ENCODE measurements at places on chromosomes 12 and 14.
A peak's percentile ranks its signal among the peaks of the same experiment; 100 is the strongest.

DNA sequence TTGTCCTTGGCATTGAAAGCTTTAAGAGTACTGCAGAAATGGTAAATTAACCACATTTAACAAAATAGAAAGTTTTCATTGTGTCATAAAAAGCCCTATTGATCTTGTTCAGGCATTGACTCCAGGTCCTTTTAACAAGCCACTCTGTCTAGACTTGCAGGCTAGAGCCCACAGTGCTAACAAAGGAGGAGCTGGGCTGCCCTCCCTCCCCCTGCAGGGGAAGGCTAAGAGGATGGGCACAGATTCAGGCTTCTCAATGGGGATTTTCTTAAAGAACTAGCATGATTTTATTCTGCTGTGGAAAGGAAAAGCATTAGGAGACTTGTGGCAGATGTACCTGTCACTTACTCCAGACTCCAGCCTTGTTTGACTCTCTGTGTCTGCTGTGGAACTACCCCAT is 463.6 kb downstream of the NRXN3 start:
- DNase-seq = no peak

GRCh38 chr12:120686151-120686689 is 729 bp upstream of the MLEC start:
- peak; percentile 94 for DNase-seq

GRCh38 chr14:101071493-101071906 is 168.0 kb upstream of the RTL1 start:
- no peak for DNase-seq

- no peak for DNase-seq
Measured at GRCh38 chr14:35952584-35952983, 126.4 kb downstream of the BRMS1L start.

DNA sequence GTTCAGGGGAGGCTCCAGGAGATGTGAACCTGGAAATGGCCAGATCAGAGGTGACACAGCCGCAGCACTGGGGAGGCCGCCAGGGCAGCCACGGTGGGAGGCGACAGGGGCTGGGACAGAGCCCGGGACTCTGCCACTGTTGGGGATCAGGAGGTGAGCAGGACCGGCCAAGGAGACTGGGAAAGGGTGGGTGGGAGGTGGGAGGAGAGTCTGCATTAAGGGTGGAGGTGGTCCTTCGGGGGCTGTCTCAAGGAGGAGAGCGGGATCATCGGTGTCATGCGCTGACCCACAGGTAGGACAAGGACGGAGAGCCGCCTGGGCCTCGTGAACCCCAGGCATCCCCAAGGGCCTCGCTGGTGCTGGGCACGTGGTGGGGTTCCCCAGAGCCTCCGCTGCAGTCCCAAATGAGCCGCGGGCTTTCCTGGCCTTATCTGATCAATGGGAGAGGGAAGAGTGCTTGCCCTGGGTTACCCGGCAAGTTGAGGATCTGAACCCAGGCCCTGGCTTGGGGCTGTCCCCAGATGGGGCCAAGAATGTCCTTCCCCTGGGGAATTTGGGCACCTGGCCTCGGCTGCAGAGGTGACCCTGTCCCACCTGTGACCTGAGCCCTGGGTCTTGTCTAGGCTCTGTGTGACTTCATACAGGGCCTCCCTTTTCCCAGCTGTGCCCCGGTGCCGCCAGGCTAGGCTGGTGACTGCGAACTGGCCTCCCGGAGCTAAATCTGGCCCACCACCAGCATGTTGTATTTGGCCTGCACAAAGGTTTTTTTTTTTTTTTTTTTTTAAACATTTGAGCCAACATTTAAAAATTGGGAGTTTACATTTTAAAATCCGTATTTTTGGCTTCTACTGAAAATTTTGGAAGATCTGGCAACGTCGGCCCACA is 13.2 kb downstream of the BEGAIN start:
- no peak for DNase-seq

- DNase-seq = no peak
Measured at GRCh38 chr12:28239918-28240317, 49.7 kb downstream of the CCDC91 start.

GRCh38 chr14:57391517-57392195 is 1.3 kb downstream of the NAA30 start:
- peak; percentile 39 for DNase-seq

DNA sequence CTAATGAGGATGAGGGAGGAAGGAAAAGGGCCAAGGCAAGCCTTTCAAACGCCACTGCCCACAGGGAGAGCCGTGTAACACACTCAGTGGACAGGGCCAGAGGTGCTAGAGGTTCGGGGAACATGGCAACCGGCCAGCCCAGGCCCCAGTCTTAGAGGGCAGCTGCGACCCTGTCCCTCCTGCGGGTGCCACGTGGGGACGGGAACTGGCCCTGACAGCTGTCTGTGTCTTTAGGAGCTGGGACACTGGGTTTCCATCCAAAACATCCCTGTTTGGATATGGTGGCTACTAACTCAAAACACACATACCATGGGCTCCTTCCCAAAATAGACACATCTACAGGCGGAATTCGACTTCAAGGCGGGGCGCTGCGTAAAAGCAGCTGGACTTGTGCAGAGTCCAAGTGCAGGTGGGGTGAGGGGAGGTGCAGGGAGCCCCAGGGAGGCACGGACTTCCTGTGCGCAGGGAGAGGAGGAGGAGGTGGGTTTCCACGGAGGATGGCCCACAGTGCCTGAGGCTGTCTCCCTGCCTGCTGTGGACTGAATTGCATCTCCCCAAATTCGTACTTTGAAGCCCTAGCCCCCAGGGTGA is 184.7 kb downstream of the PIWIL1 start:
- no peak for DNase-seq

DNA sequence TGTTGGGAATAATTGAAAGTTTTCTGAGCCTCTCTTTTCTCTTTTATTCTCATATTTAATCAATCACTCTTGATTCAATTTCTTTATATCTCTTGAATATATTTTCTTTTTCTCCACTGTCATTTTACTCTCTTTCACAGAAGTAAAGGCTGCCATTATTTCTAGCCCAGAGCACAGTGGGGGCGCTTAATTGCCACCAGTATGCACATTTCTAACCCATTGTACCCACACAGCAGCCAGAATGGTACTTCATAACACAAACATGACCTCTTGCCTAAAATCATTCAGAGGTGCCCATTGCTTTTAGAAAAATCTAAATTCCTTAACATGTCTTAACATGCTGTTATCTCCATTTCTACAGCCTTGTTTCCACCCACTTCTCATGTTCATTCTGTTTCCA is 190.2 kb upstream of the LMO3 start:
- DNase-seq = no peak

GRCh38 chr14:31479027-31479426 is 8.8 kb downstream of the GPR33 start:
- no peak for DNase-seq

DNA sequence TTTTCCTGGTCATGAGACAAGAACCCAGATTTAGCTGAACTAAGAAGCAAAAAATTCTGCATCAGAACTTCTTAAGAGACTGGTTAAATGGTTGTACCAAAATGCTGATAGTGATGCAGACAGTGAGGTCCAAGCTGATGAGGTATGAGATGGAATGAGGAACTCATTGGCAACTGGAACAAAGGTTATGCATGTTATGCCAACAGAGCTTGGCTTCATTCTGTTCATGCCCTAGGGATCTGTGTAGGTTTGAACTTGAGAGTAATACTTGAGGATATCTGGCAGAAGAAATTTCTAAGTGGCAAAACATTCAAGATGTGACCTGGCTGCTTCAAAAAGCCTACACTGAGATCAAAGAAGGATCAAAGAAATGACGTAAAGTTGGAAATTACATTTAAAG is 398.0 kb downstream of the FSCB start:
- DNase-seq = no peak

DNA sequence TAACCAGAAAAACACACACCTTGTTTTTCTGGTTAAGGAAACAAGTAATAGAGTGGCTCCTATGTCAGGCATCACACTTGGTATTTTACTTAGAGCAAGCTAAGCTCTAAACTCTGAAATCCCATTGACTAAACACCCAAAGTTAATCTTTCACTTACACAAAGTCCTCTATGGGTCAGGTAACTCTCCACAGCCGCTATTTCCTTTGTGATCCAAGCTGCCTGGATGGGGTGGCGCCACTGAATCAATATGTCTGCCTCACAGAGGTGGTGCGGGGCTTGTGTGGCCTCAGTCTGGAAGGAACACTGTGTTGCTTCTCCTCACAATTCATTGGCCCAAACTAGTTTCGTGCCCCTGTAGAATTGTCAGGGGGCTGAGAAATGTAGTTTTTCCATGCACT is 160.0 kb upstream of the E2F7 start:
- no peak for DNase-seq

GRCh38 chr12:57535764-57536596 is 11.0 kb downstream of the DCTN2 start:
- DNase-seq = no peak

DNA sequence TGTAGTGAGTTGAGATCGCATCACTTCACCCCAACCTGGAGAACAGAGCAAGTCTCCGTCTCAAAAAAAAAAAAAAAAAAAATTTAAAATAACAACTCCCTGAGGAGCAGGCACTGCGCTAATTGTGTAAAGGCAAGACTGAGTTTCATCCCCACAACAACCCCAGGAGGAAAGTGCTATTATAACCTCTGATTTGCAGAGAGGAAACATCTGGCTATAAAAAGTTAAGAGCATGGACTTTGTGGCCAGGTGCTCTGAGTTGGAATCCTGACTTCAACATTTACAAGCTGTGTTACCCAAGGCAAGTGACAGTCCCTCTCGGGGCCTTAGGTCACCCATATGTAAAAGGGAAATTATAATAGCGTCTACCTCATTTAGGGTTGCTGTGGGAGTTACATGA is 76.0 kb upstream of the MYL2 start:
- no peak for DNase-seq

DNA sequence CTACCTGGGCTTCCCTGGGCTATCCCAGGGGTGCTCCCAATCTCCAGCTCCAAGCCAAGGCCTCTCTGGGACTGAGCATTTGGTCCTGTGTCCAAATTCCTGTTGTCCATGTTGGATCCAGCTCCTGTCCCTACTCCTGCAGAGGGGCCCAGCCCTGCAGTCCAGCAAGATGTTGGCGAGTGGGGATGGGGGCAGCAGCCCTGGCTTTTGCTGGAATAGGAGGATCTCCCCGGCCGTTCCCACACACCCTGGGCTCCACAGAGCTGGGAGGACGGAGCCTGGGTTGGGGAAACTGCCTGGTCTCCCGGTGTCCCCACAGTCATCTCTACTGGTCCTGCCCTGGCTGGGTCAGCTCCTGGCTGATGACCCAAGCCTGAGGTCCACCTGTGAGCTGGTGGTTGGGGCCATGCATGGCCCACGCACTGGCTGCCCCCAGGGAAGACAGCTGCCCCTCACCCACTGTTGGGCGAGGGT is 219.6 kb upstream of the C14orf180 start:
- DNase-seq = no peak

GRCh38 chr14:88037325-88037724 is 32.4 kb downstream of the GPR65 start:
- no peak for DNase-seq

GRCh38 chr12:123944696-123945095 is 27.9 kb downstream of the CCDC92 start:
- no peak for DNase-seq

GRCh38 chr12:14366209-14367039 is 942 bp downstream of the ATF7IP start:
- no peak for DNase-seq

GRCh38 chr12:131644481-131644880 is 66.4 kb upstream of the SFSWAP start:
- no peak for DNase-seq

- DNase-seq = no peak
Measured at GRCh38 chr14:56213306-56213705, 95.1 kb downstream of the PELI2 start.

DNA sequence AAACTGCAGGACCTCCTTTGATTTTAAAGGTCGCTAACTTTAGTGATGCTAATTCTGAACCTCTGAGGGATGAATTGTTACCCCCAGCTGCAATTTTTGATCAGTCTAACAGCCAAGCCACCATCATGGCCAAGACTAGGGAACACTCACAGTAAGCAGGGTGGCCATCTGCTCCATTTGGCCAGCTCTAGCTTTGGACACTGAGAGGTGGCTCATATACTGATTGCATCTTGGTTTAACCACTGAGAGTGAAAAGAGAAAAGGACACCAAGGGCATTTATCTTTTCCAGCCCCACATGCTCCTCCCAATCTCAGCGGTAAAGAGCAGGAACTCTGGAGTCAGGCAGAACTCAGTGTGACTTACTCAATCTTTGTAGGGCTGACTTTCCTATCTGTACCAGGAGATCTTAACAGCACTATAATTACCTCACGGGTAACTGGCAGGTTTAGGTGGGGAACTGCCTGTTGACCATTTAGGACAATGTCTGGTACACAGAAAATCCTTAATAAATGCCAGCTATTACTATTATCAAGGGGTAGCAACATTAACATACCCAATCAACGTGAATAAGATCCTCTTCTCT is 6.2 kb downstream of the LPCAT3 start:
- no peak for DNase-seq

GRCh38 chr14:88384718-88385117 is 739 bp upstream of the SPATA7 start:
- DNase-seq = no peak

GRCh38 chr14:60220917-60221316 is 28.1 kb upstream of the PPM1A start:
- DNase-seq = no peak

GRCh38 chr12:27780612-27781408 is 774 bp upstream of the MANSC4 start:
- peak; percentile 41 for DNase-seq

DNA sequence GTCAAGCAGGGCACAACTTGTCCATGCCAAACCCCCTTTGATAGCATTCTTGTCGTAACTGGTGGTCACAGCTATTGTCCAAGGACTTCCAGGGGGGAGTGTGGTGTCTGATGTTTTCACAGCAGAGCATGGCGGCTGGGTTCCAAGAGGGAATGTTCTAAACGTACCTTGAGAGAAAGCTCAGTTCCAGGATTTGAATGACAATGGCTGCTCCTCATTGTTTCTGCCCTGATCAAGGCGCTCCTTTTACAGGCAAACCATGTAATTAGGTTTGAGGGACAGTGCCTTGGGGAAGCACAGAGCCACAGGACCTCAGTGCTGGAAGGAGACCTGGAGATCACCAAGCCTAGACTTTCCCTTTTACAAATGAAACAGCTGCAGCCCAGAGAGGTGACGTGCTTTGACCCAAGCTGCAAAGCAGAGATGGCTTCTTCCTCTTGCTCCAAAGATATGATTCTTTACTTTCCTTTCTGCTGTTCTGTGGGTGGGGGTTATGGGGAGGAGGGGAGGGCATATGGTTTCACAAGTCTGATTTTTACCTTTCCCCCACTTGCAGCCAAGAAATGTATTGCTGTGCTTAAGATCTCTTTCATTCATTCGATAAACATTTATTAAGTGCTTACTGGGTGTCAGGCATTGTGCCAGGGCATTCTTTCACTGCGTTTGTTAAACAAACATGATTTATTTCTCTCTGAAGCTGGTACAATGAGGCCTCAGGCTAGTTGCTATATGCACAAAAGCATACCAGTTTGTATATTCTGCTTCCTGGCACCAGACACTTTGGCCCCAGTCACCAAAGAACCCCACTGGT is 172.8 kb downstream of the KTN1 start:
- peak; percentile 96 for DNase-seq

DNA sequence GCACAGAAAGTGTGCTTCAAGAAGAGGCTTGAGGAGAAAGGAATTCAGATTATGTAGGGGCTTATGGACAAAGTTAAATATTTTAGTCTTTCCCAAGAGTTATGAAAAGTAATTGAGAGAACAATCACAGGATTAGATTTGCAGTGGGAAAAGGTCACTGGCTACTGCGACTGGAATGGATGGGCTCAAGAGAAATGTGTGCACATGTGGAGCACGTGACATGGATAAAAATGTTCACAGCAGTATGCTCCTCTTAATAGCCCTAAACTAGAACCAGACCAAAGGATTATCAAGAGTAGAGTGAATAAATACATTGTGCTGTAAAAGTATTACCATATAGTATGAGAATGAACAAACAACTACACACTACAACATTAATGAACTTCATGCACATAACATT is 78.1 kb downstream of the ABCD2 start:
- no peak for DNase-seq

GRCh38 chr14:78631551-78631950 is 461.4 kb downstream of the NRXN3 start:
- no peak for DNase-seq
